ENCODE measurements at places on chromosomes 2 and 18. TPM values are rescaled to one million over a fixed set of nuclear protein-coding genes. Genes with fewer than 3 reads are reported as not detected.

RGPD4 gene
- polyA plus RNA-seq = not detected

EPG5 gene
- 6.5 TPM for polyA plus RNA-seq

RNF125 gene
- polyA plus RNA-seq = 5.1 TPM

TCF23 gene
- polyA plus RNA-seq = 0.09 TPM

DNA sequence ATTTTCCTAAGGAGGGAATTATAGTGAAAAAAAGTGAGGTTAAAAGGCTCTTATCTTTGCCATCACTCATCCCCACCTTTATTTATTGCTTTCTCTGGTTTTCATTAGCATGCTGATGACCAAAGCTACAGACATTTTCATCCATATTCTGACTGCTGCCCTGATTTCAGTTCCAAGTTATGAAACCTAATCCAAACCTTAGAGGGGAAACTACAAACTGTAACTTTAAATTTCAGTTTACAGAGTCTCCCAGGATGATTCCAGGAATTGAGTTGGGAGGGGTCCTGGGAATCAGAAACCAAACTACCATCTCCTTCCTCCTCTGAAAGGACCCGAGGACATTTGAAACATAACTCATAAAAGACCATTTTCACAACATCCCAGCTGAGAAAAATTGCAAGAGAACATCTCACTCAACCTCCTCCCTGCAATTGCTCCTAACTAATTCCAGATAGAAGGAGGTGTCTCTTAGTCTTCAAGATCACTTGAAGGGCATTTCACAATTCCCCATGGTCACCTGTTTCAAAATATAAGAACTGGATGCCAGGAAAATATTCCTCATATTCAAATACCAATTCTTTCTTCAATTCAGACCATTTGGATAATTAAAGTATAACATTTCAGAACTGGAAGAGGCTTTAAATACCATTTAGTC is 520.6 kb downstream of the TNS1 start:
- no peaks in the 10 kb centered on the region for H3K27me3 ChIP-seq
- H3K4me1 ChIP-seq = no peaks in the 10 kb centered on the region
- H3K4me3 ChIP-seq = no peak overlapping the region

DNA sequence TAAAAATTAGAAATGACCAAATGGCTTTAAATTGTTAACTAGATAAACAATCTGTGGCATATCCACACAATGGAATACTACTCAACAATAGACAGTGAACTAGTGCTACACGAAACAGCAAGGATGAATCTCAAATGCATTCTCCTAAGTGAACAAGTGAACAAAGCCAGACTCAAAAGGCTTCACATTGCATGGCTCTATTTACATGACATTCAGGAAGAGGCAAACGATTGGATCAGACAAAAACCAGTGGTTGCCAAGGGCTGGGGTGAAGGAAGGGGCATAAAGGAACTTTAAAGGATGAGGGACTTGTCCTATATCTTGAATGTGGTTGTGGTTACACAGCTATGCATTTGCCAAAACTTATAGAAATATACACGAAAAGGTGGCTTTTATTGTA is 184.3 kb downstream of the RPIA start:
- no peaks in the 10 kb centered on the region for H3K27me3 ChIP-seq
- no peak for DNase-seq
- no peak overlapping the region for H3K27ac ChIP-seq
- H3K36me3 ChIP-seq = no peaks in the 10 kb centered on the region
- H3K4me1 ChIP-seq = peaks cover 3% of the 10 kb centered on the region

DNA sequence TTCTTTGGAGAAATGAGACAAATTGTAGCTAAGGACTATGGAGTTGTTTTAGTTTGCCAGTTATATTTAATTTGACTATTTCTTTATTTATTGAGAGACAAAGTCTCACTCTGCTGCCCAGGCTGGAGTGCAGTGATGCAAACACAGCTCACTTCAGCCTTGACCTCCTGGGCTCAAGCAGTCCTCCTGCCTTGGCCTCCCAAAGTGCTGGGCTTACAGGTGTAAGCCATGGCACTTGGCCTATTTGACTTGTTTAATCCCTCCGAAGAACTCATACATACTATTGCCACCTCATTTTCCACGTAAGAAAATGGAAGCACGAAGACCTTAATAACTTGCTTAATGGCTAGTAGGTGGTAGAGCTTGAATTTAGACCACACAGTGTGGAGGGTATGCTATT is 988 bp upstream of the RNF144A start:
- peaks cover 3% of the 10 kb centered on the region for H3K4me1 ChIP-seq
- no peak overlapping the region for H3K27ac ChIP-seq
- H3K36me3 ChIP-seq = no peaks in the 10 kb centered on the region
- no peaks in the 10 kb centered on the region for H3K27me3 ChIP-seq

GRCh38 chr2:177541258-177541991 is 148.9 kb downstream of the AGPS start:
- H3K27me3 ChIP-seq = no peaks in the 10 kb centered on the region
- no peak overlapping the region for H3K27ac ChIP-seq
- no peak overlapping the region for H3K4me3 ChIP-seq
- peaks cover 23% of the 10 kb centered on the region for H3K36me3 ChIP-seq
- H3K4me1 ChIP-seq = no peaks in the 10 kb centered on the region

GRCh38 chr2:236993-237539 is 26.8 kb downstream of the SH3YL1 start:
- no peak overlapping the region for H3K27ac ChIP-seq
- no peak for DNase-seq
- H3K36me3 ChIP-seq = peaks cover 47% of the 10 kb centered on the region
- no peaks in the 10 kb centered on the region for H3K27me3 ChIP-seq

DNA sequence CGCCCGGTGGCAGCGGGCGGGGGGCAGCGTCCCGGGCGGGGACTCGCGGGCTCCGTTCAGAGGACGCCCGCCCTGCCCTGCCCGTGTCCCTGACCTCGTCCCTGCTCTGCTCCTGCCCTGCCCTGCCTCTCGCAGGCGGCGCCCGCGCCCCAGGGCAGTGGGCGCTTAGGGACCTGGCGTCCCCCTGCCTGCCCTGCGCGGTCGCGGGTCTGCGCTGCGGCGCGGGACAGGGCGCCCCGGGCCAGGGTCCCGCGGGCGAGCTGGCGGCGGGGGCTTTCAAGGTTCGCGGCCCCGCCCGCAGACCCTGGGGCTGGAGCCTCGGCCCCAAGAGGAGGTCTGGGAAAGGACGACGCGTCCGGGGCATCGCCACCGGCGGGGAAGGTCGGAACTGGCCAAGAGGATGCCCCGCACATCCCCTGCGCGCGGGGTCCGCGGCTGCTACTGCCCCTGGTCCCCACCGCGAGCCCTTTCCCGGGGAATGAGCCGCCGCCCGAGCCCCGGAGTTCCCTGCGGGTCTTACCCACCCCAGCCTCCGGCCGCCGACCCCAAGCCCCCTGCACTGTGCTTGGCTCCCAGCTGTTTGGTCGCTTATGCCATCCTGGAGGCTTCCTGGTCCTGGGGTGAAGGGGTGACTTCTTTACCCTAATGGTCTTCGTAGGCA is 679 bp downstream of the RNF144A start:
- peak overlapping the region; percentile 84 for H3K27ac ChIP-seq
- H3K4me3 ChIP-seq = peak overlapping the region; percentile 80
- peaks cover 7% of the 10 kb centered on the region for H3K4me1 ChIP-seq

DNA sequence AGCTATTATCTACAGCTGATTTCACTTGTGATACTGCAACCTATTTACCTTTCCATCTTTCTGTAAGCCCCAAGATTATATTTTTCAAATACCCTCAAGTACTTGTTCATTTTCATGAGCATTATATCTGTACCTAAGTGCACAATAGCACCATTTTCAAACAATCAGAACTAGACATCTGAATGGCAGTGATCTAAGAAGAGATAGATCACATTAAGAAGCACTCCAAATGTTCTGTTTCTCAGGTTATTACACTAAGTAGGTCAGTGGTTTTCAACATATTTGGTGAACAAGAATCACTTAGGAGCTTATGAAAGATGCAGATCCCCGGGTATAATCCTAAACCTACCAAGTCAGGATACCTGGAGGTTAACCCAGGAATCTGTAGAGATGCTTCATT is 872.7 kb downstream of the DCDC2C start:
- no peak overlapping the region for H3K27ac ChIP-seq
- H3K4me3 ChIP-seq = no peak overlapping the region
- no peaks in the 10 kb centered on the region for H3K27me3 ChIP-seq
- no peaks in the 10 kb centered on the region for H3K4me1 ChIP-seq
- no peak for DNase-seq

DNA sequence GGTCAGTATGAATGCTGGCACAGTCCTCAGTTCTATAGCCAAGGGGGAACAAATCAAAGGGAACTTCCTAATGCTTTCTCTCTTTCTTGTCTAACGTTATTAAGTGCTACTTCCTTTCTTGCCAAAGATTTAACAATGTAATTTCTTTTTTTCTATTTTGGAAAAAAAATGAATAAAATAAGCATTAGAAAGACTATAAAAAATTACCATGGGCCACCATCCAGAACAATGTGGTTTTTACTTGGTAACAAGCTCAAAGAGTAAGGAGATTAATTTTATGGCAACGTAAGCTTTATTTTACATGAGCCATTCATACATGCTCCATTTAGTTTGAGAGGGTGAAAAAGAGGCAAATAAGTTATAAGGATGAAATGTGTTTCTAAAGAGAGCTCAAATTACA is 40.1 kb downstream of the SERPINE2 start:
- no peak for DNase-seq
- no peaks in the 10 kb centered on the region for H3K4me1 ChIP-seq
- H3K36me3 ChIP-seq = peaks cover 6% of the 10 kb centered on the region
- H3K4me3 ChIP-seq = no peak overlapping the region

DNA sequence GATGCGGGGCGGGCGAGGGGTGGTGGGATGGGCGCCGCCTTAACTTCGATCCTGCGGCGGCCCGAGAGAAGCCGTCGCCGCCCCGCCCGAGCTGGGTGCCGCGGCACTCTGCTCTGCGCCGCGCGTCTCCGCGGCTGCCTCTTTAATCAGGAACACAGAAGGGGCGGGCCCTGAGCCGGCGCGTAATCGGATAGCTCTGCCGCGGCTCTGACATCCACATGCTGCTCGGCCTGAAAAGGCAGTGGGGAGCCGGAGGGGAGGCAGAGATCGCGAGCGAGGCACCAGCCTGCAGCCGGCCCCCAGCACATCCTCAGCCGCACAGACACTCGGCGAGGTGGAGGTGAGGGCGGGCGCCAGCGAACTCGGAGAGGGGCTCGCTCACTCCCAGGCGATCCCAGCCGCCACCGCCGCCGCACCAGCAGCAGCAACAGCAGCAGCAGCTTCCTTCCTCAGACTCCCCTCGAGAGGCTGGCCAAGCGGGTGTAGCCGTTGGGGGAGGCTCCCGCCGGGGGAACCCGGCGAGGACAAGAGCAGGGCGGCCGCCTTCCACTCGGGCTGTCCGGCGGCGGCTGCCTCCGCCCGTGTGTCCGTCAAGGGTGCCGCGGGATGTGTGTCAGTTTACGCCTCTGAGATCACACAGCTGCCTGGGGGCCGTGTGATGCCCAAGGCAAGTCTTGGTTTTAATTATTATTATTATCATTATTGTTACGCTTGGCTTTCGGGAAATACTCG is at the start of gene NRP2:
Gene NRP2, plus strand, starts transcription at position 263 of the 732 bp plus-strand sequence. CDS start 790 bp downstream, outside the sequence.
- H3K27me3 ChIP-seq = peaks cover 11% of the 10 kb centered on the region
- DNase-seq = peak; percentile 81
- H3K4me3 ChIP-seq = peak within 1 kb of the TSS; percentile 63
